ENCODE measurements at places on chromosomes 16 and 17. TPM values are rescaled to one million over a fixed set of nuclear protein-coding genes. Genes with fewer than 3 reads are reported as not detected.

Gene NLRC3
- total RNA-seq = 0.26 TPM

Gene BTBD17
- total RNA-seq = not detected

GRCh38 chr17:30389756-30390300 lies 11.1 kb downstream of the CPD start:
- DNase-seq = no peak

Gene CA4
- total RNA-seq = 1.4 TPM

DNA sequence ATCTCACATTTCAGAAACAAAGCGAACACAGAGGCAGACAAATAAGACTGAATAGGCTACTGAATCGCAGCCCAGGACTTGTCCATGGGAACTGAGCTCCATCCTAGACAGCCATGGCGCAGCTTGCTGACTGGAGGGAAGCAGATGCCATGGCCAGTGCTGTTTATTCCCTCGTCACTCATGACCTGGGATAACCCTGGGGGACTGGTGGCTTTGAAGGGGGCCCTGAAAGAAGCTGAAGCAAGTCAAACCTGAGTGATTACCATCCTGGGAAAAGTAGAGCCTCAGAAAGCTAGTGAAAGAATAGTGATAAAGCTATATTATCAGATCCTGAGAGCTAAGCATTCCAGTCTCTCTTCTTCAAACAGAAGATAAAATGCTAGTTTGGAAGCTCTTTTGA lies 94.1 kb downstream of the RPGRIP1L start:
- no peak for DNase-seq
